Vagina (tissue), 2 donors: ENCODE measurements at places on chromosomes 16 and 17.

DNA sequence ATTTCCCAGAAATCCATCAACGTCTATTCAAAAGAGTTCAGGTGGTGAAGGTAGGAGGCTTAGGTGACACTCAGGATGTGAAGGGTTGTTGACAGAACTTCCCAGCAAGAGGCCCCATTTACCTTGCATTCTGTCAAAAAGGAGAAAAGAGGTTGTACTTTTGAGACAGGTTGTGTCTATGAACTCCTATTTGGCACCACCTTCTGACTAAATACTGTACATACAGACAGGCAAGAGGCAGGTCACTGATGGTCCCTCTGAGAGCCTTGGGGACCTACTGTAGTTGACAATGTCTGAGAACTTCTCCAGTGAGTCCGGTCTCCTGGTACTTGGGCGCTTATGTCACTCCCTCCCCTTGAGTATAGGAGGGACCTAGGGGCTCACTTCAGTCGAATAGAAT lies 479.3 kb upstream of the ZFHX3 start:
- DNase-seq, result no peak

DNA sequence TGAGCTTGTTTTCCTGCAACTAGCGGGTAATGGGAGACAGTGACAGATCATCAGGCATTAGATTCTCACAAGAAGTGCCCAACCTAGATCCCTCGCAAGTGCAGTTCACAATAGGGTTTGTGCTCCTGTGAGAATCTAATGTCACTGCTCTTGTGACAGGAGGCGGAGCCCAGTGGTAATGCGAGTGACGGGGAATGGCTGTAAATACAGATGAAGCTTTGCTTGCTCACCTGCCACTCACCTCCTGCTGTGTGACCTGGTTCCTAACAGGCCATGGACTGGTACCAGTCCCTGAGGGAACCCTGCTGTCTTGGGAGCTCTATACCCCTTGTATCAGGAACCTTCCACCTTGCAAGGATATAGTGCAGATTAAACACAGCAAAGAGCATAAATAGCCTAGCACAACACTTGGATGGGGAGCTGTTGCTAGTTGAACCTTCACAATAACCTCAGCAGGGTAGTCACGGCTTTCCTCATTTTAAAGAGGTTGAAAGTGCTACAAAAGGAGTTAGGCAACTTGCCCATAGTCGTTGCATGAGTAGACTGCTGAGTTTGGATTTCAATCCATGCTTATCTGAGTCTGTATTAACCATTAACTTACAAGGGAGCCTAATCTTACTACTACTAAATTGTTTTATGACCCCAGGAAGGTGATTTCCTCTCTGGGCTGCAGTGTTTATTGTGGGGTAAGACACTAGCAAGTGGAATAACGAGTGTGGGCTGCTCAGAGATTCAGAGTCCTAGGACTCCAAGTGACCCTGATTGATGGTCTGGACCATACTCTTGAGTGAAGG lies 156.6 kb upstream of the ZFHX3 start:
- DNase-seq, result no peak

- no peak for DNase-seq
These were observed 15.8 kb upstream of the CCL5 start for GRCh38 chr17:35895636-35896587.

- no peak for DNase-seq
These were observed 107.8 kb downstream of the GNAO1 start for GRCh38 chr16:56298948-56299596.

DNA sequence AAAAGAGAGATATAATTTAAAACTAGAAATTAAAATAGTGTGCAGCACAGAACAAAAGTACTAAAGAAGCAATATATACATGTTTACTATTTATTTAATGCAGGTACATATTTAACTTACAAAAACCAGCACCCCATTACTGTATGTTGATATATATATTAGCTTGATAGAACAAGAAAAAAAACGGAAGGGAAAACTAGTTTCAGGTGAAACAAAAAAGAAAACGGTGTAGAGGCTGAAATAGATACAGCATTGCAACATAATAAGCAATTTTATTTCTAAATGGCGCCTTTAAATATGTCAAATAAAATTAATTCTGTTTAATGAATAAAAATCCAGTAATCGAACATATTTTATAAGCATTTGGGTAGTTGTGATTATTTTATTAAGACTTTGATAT lies 3.9 kb downstream of the HNF1B start:
- no peak for DNase-seq

DNA sequence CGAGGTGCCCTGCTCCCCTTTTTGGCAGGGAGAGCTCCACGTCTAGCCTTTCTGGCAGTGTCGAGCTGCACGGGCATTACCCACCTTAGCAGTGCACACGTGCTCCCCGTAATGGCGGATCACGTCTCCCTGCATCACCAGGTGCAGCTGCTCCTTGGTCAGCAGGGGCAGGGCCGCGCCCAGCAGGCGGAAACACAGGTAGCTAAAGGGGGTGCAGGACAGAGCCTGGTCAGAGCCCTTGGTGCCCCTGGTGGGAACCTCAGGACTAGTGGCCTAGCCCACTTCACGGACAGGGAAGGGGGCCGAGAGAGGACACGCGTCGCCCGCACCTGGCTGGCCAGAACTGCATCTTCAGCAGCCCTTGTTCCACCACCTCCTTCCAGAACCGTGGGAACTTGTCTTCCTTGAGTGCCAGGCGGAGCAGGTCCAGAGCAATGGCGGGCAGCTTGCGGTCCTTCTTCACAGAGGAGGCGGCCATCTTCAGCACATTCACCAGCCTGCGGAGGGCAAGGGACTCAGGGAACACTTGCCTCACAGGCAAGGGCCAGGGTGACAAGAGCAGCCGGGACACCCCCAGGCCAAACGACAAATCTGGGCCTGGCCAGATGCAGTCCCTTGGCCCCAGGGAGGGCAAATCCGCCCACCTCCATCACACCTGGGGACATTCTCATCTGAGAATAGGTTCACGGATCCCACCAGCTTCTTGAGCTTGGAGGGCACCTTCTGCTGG lies 3.2 kb downstream of the MYBBP1A start:
- DNase-seq, result no peak

DNA sequence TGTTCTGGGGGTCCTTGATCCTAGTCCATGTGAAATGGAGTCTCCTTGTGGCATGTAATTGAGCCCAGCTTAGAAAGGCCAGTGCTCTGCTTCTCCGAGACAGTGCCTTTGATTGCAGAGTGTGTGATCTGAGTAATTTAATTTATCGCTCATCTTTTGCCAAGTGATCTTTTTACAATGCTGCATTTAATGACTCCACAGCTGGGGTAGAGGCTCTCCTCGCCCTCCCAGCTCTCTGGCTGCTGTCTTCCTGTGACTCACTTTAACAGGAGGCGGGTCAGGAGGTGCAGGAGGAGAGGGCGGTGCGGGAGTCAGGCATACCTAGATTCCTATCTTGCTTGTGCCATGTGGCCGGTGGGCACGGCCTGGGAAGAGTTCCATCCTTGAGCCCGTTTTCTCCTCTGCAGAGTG lies 113.4 kb upstream of the FOXF1 start:
- DNase-seq, result no peak

DNA sequence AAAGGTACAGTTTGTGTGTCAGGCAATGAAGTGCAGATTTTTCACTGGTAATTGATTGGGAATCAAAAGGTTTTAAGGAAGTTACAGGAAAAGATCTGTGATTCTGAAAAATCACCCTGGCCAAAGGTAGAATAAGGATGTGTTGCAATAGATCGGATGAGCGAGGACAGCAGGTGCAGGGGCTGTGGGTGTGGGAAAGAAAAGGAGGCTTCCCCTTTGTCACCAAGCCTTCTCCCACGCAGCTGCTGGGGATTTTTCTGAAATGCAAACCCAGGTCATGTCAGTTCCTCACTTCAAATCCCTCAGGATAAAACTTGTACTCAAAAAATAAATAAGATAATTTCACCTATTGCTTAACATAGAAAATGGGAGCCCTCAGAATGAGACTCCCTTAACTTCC lies 47.9 kb upstream of the ARHGAP17 start:
- no peak for DNase-seq

- no peak for DNase-seq
These were observed 11.5 kb downstream of the ZNF597 start for GRCh38 chr16:3431779-3432219.

DNA sequence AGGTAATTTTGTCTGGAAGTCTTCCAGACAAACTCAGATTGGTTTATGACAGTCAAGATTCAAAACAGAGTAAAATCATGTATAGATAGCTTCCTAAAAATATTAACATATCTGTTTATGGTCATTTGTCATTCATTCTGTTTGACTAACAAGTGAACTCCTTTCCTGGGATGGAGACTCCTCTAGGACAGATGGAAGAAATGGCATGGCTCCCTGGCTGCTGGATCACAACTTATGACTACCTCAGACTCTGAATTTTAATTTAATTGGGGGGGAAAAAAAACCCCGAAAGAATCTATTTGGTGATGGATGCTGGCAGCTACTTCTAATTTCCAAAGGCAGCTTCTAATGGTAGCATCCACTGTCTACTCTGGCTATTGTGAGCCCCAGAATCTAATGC lies 34.6 kb downstream of the PHLPP2 start:
- no peak for DNase-seq

GRCh38 chr17:2396568-2397246 lies 4.2 kb downstream of the MNT start:
- DNase-seq, result peak; percentile 98

DNA sequence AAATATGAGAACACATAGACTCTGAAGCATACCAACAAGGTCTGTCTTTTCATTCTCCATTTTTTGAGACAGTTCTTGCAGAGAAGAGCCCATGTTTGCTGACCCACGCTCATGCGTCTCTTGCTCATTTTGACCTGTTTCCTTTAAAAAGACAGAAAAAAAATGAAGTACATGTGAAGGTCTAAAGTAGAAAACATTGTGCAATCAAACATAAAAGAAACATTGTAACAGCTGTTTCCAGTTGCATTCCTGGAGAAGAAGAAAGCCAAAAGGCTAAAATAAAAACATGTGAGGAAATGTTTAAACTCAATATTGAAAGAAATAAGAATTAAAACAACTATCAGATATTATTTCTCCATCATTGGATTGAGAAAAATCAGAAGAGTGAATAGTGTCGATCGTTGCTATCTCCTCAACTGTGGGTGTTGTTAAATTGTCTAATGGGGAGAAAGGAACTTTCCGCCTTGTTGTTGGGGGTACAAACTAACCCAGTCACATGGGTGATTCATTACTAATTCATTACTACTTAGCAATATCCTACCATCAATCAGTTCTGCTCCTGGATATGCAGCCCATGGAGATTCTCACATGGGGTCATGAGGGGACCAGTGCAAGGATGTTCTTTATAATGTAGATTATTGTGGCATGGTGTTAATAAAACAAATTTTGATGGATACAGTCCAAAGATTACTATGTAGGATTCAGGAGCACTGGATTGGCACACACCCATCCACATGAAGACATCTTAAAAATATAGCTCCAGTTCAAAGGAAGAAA lies 9.5 kb downstream of the ABCA9 start:
- no peak for DNase-seq

DNA sequence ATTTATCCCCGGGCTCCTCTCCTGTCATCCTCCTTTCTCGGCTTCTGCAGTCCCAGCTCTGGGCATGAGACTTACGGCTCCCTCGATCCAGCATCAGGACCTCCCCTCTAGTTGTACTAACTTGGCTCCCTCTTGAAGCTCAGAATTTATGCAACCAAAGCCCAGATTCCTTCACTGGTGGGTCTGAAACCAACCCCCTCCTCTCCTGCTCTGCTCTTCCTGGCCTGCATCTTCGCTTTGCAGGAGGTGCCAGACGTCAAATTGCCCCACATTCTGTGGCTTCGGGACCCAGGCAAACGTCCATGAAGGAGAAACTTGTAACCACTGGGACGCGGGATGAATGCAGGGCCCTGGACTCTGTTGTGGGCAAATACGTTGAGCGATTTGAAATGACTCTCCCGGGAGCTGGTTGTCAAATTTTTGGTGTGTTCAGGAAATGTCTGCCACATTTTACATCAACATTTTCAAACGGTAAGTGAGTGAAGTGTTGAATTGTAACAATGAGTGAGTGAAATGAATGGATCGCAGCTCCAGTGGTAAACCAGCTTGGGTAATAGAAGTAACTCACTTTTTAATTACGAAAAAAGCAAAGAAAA lies 29.3 kb upstream of the ELAC2 start:
- no peak for DNase-seq

GRCh38 chr16:28902909-28903308 lies 22.1 kb downstream of the RABEP2 start:
- DNase-seq, result no peak

GRCh38 chr17:63685041-63685440 lies 14.9 kb downstream of the LIMD2 start:
- no peak for DNase-seq

GRCh38 chr17:57773557-57773956 lies 28.5 kb upstream of the CCDC182 start:
- no peak for DNase-seq

DNA sequence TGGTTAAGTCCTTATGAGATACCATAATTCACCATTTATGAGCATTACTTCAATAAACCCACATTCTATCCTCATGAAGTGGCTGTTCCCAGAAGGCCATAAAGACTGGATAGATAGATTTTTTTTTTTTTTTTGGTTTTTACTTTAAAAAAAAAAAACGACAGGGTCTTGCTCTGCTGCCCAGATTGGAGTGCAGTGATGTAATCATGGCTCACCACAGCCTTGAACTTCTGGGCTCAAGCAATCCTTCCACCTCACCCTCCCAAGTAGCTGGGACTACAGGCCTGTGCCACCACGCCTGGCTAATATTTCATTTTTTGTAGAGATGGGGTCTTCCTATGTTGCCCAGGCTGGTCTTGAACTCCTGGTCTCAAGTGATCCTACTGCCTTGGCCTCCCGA lies 102.3 kb downstream of the XYLT1 start:
- DNase-seq, result no peak

GRCh38 chr17:15453246-15453645 lies 14.2 kb downstream of the CDRT4 start:
- DNase-seq, result no peak

DNA sequence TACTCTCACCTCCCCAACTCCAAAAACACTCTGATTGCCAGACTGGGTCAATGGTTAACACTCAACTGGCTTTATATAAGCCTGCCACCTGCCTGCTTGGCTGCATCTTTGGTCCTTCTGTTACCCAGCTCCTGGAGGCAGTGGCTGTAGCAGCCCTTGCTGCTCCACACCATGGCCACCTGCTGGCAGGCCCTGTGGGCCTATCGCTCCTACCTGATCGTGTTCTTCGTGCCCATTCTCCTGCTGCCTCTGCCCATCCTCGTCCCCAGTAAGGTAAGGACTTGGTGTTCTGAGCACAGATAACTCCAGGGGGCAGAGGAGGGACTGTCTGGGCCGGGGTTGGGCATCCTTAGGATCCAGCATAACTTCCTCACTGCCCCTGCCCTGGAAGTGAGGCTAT lies at the start of gene SLC13A2:
Gene SLC13A2, plus strand, starts transcription at position 103 of the 400 bp plus-strand sequence. Its CDS starts 69 bp downstream, at position 172.
- DNase-seq, result no peak

- no peak for DNase-seq
These were observed 9.5 kb downstream of the PNMT start for GRCh38 chr17:39677542-39678339.

- DNase-seq, result no peak
These were observed 9.1 kb upstream of the MED9 start for GRCh38 chr17:17467720-17468119.

GRCh38 chr17:55607731-55608341 lies 96.6 kb upstream of the SMIM36 start:
- DNase-seq, result no peak
